ENCODE measurements at places on chromosomes 7 and 10.

- no peak for DNase-seq
Observed at GRCh38 chr7:154171422-154171821, 119.2 kb downstream of the DPP6 start.

GRCh38 chr7:17142831-17143541 lies 155.5 kb upstream of the AHR start:
- no peak for DNase-seq

- DNase-seq: no peak
Observed at GRCh38 chr7:151085329-151085690, 965 bp upstream of the AGAP3 start.

- no peak for DNase-seq
Observed at GRCh38 chr10:69334302-69335062, 56.2 kb downstream of the HK1 start.

DNA sequence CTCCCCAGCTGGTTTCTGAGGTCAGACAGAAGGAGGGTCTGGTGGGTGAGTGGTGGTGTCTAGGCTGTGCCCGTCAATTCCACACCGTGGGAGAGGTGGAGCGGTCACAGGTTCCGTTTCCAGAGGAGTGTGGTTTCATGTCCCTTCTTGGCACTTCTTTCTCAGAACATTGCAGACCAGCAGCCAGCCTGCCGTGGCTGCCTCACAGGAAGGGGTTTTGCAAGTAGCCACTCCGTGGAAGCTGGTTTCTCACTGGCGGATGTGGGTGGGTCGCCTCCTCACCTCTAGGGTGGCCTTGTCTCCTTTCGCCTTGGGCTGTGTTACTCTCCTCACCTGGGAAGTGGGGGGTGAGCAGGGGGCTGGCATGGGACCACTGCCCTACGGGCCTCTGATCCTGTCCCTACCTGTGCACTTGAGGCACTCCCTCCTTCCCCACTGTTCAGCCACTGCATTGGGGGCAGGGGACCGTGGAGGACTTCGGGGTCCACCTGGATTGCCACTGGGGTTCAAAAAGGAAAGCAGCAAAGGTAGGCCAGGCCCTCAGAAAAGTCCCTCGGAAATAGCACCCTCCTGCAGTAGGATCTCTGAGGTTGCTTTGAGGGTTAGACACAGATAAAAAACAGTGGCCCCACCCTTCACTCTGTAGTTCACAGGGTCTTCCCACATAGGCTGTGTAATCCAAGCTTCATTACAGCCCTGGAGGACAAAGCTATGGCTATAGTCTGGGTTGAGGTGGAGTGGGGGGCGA lies 33.9 kb downstream of the TSPAN14 start:
- no peak for DNase-seq

DNA sequence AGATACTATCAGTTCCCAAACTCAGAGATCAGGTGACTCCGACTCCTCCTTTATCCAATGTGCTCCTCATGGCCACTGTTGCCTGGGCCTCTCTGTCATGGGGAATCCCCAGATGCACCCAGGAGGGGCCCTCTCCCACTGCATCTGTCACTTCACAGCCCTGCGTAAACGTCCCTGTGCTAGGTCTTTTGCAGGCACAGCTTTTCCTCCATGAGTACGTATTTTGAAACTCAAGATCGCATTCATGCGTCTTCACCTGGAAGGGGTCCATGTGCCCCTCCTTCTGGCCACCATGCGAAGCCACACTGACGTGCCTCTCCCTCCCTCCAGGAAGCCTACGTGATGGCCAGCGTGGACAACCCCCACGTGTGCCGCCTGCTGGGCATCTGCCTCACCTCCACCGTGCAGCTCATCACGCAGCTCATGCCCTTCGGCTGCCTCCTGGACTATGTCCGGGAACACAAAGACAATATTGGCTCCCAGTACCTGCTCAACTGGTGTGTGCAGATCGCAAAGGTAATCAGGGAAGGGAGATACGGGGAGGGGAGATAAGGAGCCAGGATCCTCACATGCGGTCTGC lies 162.2 kb downstream of the EGFR start:
- no peak for DNase-seq

- peak; percentile 67 for DNase-seq
Observed at GRCh38 chr7:41869091-41869490, 166.2 kb upstream of the INHBA start.

- DNase-seq: no peak
Observed at GRCh38 chr10:109831846-109832245, 91.5 kb downstream of the XPNPEP1 start.

All from fibroblast of skin of left biceps (primary cell).